Tracheal epithelial cell (primary cell): ENCODE measurements at places on chromosomes 12 and 14. TPM values are rescaled to one million over a fixed set of nuclear protein-coding genes. Genes with fewer than 3 reads are reported as not detected.

Gene FGF6
- not detected in 2 replicates for total RNA-seq

Gene SERPINA12
- not detected in 2 replicates for total RNA-seq

Gene MAP1LC3B2
- 0.43 and 0.48 TPM in 2 replicates for total RNA-seq

Gene PROX2
- total RNA-seq: under 0.01 TPM in 1 of 2 replicates, not detected in the other

Gene CIDEB
- total RNA-seq: 1.4 and 6.0 TPM in 2 replicates

Gene ACVRL1
- 0.64 and 1.9 TPM in 2 replicates for total RNA-seq

Gene CELA1
- not detected in 2 replicates for total RNA-seq

Gene NDRG2
- 11.8 and 13.2 TPM in 2 replicates for total RNA-seq
